Hindlimb muscle (tissue), 1 donor: ENCODE measurements at places on chromosomes 6 and 20.

- DNase-seq: no peak
Measured at GRCh38 chr6:2510316-2510715, 240.4 kb downstream of the MYLK4 start.

DNA sequence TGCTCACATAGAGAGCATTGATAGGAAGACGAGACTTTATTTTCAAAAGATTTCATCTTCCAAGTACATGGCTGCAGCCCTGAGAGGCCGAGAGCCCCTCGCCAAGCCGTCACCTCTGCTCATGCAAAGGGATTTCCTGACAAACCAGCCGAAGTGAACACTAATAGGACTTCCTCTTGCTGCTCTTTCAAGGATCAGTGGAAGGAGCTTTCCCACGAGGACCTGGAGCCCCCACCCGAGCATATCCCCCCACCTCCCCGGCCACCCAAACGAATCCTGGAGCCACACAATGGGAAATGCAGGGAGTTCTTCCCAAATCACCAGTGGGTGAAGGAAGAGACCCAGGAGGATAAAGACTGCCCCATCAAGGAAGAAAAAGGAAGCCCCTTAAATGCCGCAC is 69.3 kb downstream of the PTPN1 start:
- no peak for DNase-seq

- no peak for DNase-seq
Measured at GRCh38 chr6:33633462-33634158, 12.5 kb downstream of the ITPR3 start.

GRCh38 chr6:72132427-72132826 is 246.1 kb downstream of the RIMS1 start:
- no peak for DNase-seq

DNA sequence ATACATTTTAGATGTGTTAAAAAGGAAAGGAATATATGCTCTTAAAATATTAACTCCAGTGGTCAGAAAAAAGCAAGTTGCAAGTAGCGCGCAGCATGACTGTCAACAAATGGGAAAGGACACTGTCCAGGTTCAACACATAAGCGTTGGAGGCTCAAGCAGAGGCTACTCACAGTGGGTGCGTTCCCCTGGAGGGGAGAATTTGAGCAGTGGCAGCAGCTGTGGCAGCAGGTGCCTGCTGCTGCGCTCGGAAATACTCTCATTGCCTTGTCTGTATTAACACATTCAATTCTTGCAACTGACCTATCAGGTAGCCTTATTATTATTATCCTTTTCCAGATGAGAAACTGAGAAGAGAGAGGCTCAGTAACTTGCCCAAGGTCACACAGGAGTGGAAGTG is 21.9 kb upstream of the CCN6 start:
- no peak for DNase-seq

DNA sequence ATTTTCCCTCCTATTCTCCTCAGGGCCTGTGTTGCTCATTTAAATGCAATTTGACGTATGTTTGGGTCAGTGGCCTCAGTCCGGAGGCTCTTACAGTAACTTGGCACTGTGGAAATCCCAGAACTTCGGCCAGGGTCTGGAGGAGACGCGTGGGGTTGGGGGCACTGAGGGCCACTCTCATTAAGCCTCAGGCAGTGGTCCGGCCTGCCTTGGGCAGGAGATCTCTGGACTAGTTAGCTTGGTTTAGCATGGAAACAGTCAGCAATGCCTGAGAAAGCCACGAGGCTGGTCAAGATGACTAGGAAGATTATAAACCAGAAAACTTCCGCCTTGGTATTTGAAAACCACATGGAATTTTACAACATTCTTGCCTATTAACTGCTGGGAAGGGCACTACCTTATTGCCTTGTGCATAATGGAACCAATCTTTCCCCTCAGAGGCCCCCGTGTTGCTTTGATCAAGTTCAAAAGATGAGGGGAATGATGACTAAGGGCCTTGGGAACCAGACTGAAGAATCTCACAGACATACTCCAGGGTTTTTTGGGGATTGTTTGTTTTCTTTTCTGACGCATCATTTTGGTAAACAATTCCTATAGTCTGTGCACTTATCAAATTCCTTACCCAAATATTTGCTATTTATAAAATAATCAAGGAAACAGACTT is 206.0 kb upstream of the PREP start:
- DNase-seq: no peak

- no peak for DNase-seq
Measured at GRCh38 chr6:150755042-150755441, 110.5 kb upstream of the MTHFD1L start.

DNA sequence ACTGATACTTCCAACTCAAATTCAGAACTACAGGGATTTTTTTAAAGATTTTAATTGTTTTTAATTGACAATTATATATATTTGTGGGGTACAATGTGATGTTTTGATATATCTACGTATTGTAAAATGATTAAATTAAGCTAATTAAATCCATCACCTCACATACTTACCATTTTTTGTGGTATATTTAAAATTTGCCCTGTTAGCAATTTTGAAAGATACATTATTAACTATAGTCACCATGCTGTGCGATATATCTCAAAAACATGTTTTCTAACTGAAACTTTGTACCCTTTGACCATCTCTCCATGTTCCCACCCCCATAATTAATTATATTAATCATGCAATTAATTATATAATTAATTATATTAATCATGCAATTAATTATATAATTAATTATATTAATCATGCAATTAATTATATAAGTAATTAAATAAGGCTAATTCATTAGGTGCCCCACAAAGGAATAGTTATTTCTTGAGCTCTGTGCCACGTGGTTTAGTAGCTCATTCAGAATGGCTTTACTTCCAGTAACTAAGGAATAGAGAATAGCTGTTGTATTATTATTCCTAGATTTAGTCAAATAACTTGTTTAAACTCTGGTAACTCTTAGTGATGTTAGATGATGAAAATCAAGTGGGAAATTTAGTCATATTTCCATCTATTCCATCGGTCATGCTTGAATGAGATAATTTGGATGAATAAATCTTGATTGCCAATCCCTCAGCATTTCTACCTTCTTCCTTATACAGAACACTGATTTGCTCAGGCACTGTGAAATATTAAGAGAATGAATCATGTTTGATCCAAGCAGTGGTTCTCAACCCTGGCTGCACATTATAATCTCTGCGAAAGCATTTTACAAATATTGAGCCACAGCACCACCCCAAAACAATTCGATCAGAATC is 25.1 kb downstream of the LOC128125822 start:
- DNase-seq: no peak

DNA sequence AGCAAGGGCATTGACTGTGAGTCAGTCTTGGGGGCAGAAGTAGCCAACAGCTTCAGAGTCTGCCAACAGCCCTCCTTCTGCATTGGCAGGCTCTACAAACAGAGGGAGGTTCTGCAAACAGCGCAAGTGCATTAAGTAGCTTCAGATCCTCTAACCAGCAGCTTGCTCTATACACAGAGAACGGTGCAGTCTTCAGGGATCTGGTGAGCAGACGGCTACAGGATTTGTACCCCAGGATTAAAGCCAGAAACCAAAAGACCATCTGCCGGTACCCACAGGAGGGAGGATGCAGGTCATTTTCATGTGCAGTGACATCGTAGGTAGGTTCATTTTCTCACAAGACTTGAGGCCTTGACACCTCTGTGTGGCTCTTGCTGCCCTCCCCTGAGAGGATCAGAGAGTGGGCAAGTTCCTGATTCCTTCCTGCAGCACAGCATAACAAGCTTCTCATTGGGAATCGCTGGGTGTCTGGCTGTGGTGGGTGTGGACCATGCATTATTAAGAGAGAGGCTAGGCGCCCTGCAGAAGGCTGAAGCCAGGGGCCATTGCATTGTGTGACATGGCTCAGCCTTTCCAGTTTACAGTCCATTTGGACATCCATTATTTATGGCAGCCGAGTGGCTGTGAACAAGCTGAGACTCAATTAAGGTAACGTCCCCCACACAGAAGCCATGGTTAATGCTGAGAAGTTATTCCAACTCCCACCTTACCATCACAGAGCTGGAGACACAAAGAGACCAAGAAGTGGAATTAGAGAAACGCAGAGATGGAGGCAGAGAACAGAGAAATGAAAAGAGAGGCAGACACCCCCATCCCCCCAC is 250.0 kb downstream of the LRFN2 start:
- DNase-seq: no peak

GRCh38 chr6:125994670-125995488 is 8.5 kb downstream of the TRMT11 start:
- DNase-seq: no peak

DNA sequence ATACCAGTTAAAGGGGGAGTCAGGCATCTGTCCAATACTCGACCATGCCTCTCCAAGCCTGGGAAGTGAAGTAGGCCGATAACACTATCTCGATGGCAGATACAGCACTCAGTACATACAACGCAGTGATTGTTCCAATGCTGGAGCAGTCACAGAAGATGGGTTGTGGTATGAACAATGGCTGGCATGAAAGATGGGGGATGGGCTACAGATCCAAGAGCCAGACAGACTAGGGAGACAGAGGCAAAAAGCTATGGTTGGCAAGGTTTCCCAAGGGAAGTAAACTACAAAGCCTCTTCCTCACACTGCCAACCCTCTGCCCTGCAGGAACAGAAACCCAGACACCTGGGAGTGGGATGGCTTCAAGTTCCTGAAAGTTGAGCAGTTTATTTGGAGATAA is 19.2 kb downstream of the FKBP1A start:
- no peak for DNase-seq

DNA sequence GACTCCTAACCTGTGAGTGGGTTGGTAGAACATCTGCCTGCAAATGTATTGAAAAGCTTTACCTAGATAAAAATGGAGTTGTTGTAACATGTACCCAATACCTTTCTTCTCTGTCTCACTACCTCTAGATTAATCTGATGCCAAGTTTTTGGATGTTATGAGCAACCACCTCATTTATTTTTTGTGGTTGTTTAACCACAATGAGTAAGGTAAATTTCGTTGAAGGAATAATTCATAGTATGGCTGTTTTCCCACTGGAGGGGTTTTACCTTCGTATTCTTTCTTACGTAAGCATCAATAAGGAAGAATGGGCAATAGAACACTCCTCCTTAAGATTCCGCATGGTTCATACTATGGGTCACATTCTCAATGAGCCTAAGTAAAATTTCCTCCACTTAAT is 165.4 kb downstream of the CDH26 start:
- DNase-seq: no peak
